Type B pancreatic cell (in vitro differentiated cells): ENCODE measurements at places on chromosomes 11 and 22.
A peak's percentile ranks its signal among the peaks of the same experiment; 100 is the strongest.

DNA sequence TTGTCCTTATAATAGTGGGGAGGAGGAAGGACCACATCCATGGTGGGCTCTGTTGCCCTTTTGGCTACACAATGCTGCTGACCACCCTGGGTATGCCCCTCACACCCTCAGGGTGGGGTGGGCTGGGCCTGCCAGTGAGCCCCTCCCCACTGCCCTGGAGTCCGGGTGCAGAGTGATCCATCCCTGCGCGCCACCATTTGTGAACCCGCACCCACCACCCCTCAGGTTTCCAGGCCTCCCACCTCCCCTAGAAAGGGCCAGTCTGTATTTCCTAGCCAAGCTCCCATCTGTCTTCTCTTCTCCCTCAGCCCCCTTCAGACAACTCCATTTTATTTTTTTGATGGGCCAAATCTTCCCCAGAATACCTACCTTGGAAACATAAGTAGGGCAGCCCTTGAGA is 25.0 kb downstream of the MS4A10 start:
- DNase-seq, result no peak

- DNase-seq, result no peak
Measured at GRCh38 chr22:20792966-20793728, 19.2 kb downstream of the SERPIND1 start.

GRCh38 chr11:88213406-88213805 is 38.2 kb upstream of the RAB38 start:
- DNase-seq, result no peak

DNA sequence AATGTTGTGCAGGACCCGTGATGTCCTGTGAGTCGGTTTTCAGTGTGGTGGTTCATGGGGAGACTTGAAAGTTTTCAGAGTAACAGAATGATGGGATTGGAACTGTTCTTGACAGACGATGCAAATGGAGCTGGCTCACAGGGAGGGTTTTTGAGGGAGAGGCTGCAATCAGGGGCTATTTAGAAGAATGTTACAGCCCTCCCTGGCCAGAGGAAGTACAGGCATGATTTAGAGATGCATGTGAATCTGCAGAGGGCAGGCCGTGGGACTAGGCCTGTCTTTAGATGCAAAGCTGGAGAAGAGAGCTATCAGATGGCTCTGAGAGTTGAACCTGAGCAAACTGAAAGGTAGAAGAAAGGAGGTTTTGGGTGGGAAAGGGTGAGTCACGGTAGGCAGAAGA is 74.6 kb upstream of the YWHAH start:
- no peak for DNase-seq

- no peak for DNase-seq
Measured at GRCh38 chr22:43305806-43306205, 37.4 kb downstream of the SCUBE1 start.

GRCh38 chr11:10488121-10488933 is 33.3 kb downstream of the AMPD3 start:
- peak; percentile 39 for DNase-seq

GRCh38 chr11:7202412-7202811 is 49.3 kb upstream of the SYT9 start:
- DNase-seq, result no peak

DNA sequence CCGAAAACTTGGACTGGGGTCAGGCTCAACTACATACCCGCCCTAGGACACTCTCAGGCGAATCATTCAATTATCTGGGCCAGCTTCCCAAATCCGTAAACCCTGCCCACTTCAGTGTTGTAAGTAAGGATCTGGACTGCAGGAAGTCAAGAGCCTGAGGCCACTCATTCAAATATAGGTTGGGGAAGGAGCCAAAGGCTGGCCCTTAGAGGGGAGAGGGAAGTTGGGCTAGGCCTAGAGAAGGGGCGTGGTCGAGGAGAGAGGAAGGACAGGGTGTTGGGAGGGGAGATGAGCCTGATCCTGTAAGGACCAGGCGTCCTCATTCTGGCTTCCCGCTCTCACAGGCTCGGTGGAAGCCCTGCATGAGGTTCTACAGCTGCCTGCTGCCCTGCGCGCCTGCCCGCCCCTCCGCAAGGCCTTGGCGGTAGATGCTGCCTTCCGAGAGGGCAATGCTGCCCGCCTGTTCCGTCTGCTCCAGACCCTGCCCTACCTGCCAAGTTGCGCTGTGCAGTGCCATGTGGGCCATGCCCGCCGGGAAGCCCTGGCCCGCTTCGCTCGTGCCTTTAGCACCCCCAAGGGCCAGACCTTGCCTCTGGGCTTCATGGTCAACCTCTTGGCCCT is 3.0 kb downstream of the SAC3D1 start:
- no peak for DNase-seq

GRCh38 chr11:20367313-20367948 is 3.9 kb downstream of the HTATIP2 start:
- DNase-seq, result no peak

DNA sequence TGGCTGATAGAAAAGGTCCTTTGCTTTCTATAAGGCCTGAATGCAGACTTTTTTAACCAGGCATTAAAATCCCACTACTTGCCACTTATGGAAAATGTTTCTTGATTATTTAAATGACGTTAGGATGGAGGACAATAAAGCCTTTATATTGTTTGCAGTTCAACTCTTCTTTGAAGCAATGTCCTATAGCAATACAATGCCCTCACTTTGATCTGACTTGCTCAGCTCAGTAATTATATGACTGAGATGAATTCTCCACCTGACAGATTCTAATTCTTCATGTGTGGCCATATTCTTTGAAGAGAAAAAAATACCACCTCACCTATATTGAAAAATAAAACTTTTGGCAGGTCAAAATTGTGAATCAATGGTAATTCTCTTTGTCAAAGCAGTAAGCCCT is 182.0 kb upstream of the MTMR2 start:
- DNase-seq, result no peak

- DNase-seq, result no peak
Measured at GRCh38 chr11:102592131-102592530, 33.0 kb downstream of the MMP20 start.

GRCh38 chr22:25465949-25466348 is 98.5 kb upstream of the GRK3 start:
- no peak for DNase-seq
